NCI-H2029 (cell line): ENCODE measurements at places on chromosomes 1 and 21.

GRCh38 chr1:77620273-77620672, 62.2 kb downstream of the ZZZ3 start:
- DNase-seq: no peak

DNA sequence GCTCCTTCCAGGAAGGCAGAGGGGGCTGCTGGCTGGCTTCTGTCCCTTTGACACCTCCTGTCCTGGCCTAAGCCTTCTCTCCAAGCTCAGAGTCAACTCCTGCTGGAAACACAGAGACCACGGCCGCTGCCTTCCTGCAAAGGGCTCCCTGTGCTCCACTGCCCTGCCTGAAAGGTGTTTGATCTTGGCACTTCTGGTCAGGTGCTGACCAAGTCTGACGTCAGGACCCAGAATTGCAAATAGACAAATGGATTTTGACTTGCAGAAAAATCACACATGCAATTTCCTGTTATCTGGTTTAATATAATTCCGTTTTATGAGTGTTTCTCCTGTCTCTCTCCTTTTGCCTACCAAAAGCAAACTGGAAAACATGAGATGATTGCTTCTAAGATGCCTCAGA, 86.5 kb upstream of the HMGB4 start:
- DNase-seq: no peak

DNA sequence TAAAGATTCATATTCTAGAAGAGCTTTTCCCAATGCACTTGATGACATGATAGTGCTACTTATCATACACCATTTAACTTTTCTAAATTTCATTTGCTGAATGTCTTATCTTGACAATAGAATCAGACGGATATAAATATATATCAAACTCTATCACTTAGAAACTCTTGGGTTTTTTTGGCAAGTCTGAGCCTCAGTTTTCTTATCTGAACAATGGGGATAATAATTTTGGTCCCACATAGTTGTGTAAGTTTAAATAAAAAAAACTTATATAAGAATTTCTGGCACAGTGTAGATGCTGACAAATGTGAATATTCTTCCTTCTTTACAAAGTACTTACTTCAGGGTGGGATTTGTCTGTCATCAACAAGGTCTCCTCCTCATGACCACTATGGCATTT, 21.5 kb upstream of the LEPR start:
- DNase-seq: no peak

DNA sequence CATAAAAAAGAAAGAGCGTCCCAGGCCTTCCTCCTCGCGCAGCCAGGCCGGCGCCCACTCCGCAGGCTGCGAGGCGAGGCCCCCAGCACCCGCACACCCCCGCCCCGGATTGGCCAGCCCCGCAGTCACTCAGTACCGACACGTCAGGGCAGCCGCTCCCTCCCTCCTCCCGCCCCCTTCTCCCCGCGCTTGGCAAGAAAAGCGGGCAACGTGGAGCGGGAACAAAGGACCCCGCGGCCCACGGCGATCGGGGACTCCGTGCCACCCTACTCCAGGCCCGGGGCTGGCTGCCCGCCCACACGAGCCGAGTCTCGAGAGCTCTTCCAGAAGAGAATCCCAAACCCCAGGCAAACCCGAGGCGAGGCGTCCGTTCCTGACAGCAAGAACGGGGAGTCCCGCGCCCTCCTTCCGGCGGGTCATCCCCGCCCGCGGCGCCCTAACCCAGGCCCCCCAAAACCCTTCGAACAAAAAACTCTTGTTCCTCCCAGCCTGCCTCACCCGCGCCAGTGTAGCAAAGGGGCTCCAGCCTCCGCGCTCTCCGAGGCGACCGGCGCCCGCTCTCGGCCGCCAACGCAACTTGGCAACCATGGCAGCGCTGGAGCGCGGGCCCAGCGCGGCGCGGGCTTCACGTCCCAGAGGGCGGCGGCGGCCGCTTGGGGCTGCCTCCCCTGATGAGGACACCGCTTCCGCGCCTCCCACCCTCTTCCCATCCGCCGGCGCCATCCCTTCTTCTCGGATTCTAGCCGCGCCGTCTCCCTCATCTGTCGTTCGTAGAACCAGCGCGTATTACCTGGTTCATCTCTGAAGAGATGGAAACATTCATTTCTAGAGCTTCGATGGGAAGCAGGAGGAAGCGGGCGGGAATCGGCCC, 645 bp downstream of the IVNS1ABP start:
- DNase-seq: peak; percentile 62

- DNase-seq: no peak
These were observed 185.1 kb downstream of the PLPP3 start for GRCh38 chr1:56394298-56394697.

DNA sequence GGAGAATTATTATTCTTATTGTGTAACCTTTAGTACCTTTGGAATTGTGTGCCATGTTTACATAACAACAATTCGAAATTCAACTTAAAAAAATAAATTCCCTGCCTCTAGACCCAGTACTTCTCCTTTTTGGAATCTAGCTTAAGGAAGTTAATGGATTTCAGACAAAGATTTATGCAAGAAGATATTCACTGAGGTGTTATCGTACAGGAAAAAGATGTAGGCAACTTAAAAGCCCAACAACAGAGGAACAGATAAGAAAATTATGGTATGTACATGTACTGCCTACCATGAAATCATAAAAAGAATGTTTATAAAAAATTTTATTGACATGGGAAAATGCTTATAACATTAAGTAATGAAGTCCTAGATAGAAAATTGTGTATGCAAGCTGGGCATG, 18.2 kb upstream of the STMN1 start:
- DNase-seq: no peak

- no peak for DNase-seq
These were observed 83.6 kb downstream of the CLIC4 start for GRCh38 chr1:24828887-24829192.

- DNase-seq: no peak
These were observed 34.3 kb downstream of the ECE1 start for GRCh38 chr1:21255943-21256320.

DNA sequence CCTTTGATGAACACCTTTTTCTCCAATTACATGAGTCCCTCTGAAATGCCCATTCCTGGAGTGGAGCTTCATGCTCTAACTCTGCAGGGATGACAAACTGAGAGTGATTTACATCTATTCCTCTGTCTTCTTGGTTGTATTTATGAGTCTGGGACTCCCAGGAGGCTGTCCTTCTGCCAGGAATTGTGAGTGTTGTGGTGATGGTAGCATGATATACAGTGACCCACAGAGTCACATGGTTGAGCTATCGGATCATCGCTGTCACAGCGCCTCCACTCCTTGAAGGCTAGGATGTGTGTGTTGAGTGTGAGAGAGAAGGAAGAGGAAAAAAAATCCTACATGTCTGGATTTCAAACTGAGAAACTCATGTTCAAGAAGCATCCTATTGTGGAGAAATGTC, 163.4 kb upstream of the CACNA1E start:
- DNase-seq: no peak

GRCh38 chr1:202411422-202411821, 62.9 kb downstream of the PPP1R12B start:
- no peak for DNase-seq

DNA sequence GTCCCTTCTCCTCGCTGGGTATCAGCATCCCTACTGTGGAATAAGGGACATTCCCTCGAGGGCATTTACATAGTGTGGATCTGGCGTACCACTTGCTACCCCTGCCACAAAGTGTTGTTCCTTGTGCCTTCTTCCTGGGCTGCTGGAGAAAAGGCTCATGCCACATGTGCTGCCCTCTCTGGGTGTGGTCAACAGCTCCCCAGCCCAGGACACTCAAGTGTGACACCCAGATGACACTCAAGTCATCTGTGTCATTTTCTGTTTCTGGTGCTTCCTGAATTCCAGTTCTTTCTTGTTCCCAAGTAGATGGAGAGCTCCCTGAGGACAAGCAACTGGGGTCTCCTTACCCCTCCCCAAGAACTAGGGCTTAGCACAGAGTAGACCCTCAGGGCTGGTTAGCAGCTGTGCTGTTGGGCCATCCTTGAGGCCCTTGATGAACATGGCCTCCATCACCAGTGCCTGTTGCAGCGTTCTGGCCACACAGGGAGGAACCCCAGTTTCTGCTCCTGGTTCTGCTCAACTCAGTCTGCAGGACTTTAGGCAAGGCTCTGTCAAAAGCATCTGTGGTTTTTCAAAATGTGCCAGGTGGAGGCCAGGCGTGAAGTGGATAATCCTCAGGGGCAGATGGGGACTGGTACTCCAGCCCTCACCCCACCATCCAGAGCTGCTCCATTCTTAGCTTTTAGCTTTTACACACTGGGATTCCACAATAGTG, 49.0 kb upstream of the CLIC4 start:
- no peak for DNase-seq

GRCh38 chr1:70093250-70093975, 112.0 kb downstream of the LRRC40 start:
- DNase-seq: no peak

DNA sequence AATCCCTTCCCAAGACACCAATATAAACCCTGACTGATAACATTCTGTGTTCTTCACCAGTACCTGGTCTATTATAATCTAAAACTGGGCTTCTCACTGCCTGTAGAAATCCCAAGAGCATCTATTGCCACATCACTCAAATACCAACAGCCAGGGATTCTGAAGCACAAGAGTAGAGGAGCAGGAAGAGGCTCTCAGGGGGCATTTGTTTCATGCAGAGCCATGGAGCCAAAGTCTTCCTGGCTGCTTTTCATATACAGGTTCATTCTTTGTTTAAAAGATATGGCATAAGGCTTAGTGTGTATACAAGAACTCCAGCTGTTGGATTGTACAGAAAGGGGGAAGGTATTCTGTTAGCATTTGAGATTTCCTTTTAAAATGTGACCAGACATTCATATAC, 38.2 kb upstream of the USH2A start:
- DNase-seq: no peak

- no peak for DNase-seq
These were observed 7.8 kb upstream of the CHAF1B start for GRCh38 chr21:36377391-36377842.

DNA sequence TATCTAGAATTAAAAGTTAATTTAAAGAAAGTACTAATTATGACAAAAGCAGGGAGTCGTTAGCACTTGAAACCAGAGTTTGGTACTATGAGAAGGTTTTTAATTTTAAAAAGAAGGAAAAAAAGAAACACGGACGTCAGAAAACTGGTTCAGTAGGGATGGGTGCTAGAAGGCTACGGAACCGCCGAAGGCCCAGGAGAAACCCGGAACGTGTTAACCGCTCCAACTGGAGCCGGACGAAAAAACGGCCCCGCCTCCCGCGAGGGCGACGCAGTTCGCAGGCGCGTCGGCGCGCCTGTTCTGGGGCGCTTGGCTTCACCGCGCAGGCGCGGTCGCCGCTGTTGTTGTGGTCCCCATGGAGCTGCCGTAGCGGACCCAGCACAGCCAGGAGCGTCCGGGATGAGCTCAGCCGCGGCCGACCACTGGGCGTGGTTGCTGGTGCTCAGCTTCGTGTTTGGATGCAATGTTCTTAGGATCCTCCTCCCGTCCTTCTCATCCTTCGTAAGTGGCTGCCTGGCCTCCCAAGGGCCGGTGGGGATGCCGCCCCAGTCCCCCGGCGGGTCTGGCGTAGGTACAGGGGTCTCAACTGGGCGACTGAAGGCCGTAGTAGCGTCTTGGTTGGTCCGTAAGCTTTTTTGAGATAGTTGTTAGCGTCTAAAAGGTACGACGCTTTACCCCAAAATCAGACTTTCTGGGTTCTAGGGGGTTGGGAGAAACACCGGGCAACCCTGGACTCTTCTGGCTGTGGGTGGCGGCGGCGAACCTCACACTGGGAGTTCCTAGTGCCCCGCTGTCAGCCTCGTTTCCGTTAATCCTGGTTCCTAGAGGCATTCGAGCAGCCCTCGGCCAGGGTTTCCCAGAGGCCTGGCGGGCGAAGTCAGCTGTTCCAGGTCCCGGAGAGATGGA, 31.4 kb upstream of the HMGN1 start:
- peak; percentile 90 for DNase-seq

GRCh38 chr1:230589951-230590350, 52.3 kb upstream of the COG2 start:
- DNase-seq: no peak

GRCh38 chr1:95636897-95637296, 402.9 kb downstream of the RWDD3 start:
- DNase-seq: no peak

GRCh38 chr1:7781923-7782495, 2.1 kb upstream of the PER3 start:
- no peak for DNase-seq

DNA sequence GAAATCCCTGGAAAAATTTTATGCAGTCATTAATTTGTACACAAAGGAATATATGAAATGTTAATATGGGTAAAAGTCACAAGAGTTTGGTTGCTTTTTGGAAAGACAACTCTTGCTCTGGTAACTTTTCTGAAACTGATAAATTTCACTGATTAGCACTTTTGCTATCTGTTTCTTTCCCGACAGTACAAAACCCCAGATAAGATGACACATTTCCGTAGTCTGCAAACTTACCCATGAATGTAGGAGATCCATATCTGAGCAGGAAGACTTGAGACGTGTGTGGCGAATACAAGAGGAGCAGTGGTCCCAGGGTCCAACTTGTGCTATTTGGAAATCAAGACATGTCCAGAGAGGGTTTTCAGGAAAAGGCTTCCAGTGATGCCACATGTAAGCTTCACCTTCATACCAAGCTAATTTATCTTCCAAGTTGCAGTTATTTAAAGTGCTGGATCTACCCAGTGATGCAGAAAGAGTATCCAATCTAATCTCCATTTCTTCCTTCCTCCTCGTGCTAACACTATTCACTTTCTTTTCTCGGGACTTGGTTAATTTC, 35.9 kb upstream of the SAMSN1 start:
- DNase-seq: no peak

- no peak for DNase-seq
These were observed 12.7 kb upstream of the WDR26 start for GRCh38 chr1:224447251-224447650.

DNA sequence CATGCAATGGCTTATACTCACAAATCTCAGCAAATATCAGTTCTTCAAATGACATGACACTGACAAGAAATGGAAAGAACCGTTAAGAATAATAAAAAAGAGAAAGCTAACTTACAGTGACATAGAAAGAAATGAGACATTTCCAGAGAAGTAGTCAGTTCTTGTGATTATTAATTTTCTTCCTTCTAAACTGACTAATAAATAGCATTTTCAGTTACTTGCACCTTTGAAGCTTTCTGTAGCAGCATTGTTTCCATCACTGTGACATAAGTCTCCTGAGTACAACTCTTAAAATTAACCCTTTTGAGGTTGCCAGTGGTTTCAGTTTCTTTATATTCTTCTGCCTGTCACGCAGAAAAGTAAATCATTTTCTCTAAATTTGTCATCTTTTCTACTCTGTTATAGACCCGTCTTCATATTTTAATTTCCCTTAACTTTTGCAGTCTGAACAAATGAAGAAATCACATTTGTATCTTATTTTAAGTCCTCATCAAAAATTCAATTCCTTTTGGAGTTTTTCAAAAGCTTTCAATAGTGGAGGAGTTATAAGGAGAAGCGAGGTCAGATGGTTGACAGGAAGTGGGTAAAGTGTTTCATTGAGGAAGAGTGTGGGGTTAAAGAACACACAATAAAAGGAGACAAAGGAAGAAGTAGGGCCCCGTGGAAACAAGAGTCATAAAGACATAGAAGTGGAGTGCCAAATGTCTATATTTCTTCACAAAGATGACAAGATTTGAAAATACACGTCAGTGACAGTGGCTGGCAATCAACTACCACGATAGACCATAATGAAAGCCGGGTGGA, 57.9 kb upstream of the S1PR1 start:
- DNase-seq: no peak

- peak; percentile 46 for DNase-seq
These were observed 50.4 kb upstream of the RIPK4 start for GRCh38 chr21:41817228-41817627.

GRCh38 chr1:186575348-186575747, 104.9 kb downstream of the PTGS2 start:
- DNase-seq: no peak

- DNase-seq: no peak
These were observed 16.5 kb upstream of the PKP1 start for GRCh38 chr1:201266774-201267173.

- DNase-seq: no peak
These were observed 110.2 kb downstream of the CRYAA start for GRCh38 chr21:43278766-43279577.
